ENCODE measurements at places on chromosomes 3 and 15.
A peak's percentile ranks its signal among the peaks of the same experiment; 100 is the strongest.

GRCh38 chr3:11415099-11415498 lies 142.9 kb downstream of the ATG7 start:
- DNase-seq: no peak

- DNase-seq: no peak
Observed at GRCh38 chr3:124082343-124082742, 90.4 kb upstream of the ROPN1 start.

- no peak for DNase-seq
Observed at GRCh38 chr3:40511031-40511718, 5.3 kb downstream of the ZNF620 start.

DNA sequence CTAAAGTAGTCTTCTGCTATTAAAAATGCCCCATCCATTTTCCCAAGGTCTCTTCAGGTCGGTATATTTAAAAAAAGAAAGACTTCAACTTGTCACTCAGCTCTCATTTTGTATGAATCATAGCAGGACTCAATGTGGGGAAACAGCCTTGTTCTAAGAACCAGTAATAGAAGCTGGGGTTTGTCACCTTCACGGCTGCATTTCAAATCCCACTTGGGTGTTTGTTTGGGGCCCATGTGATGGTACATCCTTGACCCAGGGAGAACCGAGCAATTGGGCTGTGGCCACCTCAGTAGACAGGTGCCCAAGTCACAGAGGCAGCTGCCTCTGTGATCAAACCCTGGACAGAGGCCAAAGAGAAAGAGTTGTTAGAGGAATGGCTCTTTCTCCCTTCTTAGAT lies 70.3 kb upstream of the ARL8B start:
- no peak for DNase-seq

GRCh38 chr3:186322761-186323160 lies 39.3 kb downstream of the DGKG start:
- DNase-seq: no peak

GRCh38 chr3:46693038-46693891 lies at the start of gene ALS2CL:
ALS2CL (minus strand) TSS chr3:46693679; CDS start chr3:46689440, 4,239 bp downstream.
- peak; percentile 66 for DNase-seq

DNA sequence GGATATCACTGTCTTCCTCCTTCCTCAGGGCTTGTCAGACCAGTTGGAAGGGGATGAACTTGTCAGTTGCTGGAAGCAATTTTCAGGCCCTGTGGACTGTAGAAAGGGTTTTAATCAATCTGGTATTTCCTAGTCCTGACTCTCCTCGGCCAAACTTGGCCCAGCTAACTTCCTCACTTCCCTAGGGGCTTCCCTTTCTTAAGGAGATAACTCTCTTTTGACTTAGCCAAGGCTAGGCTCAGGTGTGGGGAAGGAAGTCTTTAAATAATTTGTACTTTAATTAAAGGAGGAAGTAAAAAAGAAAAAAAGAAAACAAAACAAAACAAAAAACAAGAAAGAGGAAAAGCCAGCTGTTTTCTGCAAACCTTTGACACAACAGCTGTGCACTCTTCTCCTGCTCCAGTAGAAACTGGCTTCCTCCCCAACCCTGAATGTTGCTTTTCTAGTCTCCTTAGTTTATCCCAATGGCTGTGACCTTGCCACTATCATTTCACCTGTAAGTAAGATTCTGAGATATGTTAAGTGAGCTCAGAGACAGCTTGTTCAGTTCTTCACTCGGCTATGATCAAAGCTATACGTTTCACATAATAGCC lies 53.0 kb upstream of the ST3GAL6 start:
- no peak for DNase-seq

DNA sequence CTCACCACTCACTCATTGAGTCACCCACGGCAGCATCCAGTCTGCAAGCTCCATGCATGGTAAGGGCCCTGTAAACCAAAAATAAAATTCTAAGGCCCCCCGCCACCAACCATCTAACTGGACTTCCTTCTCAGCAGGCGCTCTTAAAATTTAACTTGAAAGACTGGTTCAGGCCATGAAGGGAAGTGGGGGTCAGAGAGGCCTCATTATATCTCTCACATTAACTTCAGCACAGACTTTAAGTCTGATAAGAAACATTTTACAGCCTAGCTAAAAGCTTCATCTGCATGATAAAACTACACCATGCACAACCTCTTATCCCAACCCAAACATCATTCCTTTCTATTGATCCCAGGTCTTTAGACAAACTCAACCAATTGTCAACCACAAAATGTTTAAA lies 38.5 kb downstream of the FBLN2 start:
- DNase-seq: no peak

DNA sequence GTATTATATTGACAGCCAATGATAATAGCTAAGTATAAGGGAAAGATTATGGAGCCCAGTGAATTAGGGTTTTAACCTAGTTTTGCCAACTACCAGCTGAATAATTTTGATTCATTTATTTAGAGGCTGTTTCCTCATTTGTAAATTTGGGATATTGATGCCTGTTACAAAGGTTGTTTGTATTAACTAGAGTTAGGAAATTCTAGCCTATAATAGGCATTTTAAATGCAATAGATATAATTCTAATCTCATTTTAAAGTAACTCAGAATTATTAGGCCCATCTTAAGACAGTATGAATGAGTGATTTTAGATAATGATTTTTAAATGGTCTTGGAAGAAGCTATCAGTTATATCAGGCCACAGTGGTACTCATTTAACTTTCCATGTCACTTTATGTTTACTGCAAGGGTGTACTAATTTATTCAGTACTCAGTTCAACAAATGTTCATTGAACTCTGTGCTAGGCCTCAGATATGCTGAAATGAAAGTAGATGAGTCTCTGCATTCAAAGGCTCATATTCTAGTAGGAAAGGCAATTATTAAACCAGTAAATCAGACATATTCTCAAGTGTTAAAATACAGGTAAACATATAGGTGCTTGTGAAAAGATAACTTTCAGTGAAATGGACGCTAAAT lies 200.8 kb downstream of the KLHL25 start:
- DNase-seq: no peak

DNA sequence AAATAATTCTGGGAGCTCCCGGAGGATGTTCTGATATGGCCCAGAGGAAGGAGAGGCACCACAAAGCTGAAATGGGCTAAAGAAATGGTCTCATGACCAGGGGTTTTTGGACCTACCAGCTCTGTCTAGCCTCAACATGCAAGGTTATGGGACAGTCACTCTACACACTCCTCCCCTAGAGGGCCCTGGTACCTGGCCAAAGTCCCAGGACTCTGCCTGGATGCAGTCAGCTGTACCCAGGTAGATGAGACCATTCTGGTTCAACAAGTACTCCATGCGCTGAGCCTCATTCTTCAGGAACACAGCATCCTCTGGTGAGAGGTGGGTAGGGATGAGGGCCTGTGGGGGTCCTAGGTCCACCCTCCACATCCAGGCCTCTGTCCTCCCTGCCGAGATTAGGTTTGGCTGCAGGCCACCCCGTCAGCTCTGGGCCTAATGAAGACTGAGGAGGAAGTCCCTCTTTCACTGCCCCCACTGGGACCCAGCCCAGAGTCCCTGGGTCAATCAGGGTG lies 9.5 kb downstream of the EPB42 start:
- no peak for DNase-seq

- DNase-seq: no peak
Observed at GRCh38 chr3:26838026-26838425, 215.5 kb downstream of the LRRC3B start.

GRCh38 chr3:148367756-148368155 lies 329.9 kb upstream of the AGTR1 start:
- no peak for DNase-seq

GRCh38 chr3:127925384-127925783 lies 10.4 kb downstream of the KBTBD12 start:
- no peak for DNase-seq

- no peak for DNase-seq
Observed at GRCh38 chr15:47513471-47513870, 203.8 kb upstream of the SEMA6D start.

DNA sequence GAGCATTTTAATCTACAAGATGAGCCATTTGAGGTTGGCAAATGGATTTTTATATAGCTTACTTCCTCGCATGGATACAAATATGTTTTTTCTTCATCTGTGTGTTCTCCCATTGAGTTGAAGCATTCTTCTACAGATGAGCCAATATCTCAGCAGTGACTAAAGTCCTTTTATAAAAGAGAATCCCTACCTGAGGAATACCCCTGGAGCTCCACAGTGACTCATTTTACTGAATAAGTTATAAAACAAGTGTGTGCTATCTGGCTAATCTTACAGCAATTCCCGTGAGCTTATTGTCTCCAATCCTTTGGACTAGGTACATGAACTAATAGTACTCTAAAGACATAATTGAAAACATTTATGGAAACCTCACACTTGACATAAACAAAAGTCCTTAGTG lies 354.2 kb upstream of the BCHE start:
- no peak for DNase-seq

DNA sequence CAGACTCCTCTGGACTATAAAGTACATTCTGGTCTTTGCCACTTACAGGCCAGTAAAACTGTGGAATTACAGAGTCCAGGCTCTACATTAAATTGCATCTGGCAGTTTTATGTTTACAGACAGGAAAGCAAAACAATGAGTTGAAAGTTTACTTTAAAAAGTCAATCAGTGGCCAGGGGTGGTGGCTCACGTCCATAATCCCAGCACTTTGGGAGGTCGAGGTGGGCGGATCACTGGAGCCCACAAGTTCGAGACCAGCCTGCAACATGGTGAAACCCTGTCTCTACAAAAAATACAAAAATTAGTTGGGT lies 53.8 kb downstream of the TM4SF4 start:
- no peak for DNase-seq

DNA sequence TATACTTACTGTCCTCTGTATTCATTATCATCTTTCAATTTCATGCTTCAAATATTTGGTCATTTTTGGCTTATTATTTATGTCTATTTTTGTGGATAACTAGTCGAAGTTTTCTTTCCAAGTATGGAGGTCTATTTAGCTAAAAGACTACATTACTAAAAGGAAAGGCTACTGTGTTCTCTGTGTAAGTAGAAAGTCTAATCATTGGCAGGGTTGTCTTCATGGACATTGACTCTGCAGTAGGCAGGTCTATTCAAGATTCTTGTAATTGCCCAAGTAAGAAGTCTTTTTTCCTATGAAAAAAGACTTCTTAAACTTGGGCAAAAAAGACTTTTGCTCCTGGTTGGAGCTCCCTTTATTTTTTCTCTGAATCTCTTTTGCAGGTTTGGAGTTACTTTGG lies 368.6 kb upstream of the GRM7 start:
- DNase-seq: no peak

GRCh38 chr3:61360297-61360965 lies 109.2 kb upstream of the FHIT start:
- DNase-seq: no peak

- DNase-seq: no peak
Observed at GRCh38 chr3:156553705-156554356, 1.1 kb downstream of the SSR3 start.

DNA sequence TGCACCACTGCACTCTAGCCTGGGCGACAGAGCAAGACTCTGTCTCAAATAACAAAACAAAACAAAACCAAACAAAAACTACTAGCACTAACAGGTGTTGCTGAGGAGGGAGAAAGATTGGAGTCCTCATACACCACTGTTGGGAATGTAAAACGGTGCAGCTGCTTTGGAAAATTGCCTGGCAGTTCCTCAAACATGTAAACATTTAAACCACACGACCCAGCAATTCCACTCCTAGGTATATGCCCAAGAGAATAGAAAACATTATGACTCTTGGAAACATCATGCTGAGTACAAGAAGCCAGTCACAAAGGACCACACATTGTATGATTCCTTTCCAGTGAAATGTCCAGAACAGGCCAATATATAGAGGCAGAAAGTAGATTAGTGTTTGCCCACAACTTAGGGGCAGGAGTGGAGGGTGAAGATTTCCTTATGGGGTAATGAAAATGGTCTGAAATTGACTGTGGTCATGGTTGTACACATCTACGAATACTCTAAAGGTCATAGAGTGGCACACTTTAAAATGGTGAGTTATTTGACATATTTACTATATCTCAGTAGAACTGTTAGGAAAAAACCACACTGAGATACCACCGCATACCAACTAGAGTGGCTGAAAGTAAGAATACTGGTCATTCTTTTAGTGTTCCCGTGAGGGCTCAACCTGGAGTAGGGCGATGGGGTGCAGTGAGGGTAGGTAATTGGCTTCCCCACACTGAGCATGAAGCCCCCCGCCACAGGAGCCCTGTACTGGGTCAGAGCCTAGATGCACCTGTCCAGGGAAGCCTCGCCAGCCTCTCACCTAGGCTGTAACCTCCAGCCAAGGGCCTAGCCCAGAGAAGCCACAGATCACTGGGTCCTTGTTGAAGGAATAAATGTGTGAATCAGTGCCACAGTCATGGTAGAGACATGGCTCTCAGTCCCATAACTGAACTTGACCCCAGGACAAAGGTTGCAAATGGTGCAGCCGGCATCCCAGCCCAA lies 131.1 kb downstream of the NUP210 start:
- no peak for DNase-seq

- DNase-seq: no peak
Observed at GRCh38 chr15:83436513-83437158, 10.5 kb upstream of the SH3GL3 start.

DNA sequence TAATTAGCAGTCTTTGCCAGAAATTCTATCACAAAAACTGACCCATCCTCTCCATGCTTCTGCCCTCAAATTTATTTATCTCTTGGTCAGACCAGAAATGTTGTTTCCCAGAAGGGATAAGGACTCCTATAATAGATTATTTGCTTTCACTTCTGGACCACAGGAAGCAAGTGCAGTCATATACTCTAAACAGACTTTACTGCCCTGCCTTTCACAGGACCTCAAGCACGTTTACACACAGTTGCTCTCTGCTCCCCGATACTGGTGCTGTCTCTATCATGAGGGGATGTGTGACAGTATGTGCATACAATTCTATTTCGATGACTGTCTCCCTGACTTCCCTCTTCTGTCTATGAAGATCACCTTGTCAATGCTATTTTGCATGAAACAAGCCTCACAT lies 205.5 kb upstream of the TGFBR2 start:
- no peak for DNase-seq

Measured in stimulated activated CD4-positive, alpha-beta T cell treated with anti-CD3 and anti-CD28 coated beads, Interleukin-1b, Interleukin-23, amount 100 ng/mL, for 4 hours (primary cell).